Fibroblast of skin of abdomen (primary cell): ENCODE measurements at places on chromosomes 2 and 18.

GRCh38 chr2:215755641-215756345, 257.6 kb downstream of the MREG start:
- peak; percentile 38 for DNase-seq

DNA sequence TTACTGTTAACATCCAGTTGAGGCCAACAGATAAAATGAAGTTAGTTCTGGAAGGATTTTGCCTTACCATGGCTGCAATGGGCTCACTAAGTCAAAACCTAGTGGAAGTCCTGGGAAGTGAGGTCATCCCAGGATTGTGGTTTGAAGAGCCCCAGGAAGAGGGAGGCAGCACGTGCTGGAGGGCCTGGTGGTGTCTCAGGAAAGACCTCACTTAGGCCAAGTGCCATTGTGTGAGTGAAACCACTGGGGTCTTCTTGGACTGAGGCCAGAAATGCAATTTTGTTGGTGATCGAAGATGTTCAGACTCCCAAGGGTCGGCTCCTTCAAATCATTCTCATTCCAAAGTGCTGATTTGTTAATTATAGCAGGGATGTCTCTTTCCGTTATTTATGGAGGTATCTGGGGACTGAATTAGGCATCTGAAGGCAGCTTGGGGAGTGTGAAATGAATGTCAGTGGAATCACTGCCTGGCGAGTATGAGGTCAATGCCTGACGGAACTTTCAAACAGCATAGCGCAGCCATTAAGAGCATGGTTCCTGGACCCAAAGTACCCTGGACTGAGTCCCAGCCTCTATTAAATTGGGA, 60.0 kb downstream of the IL1R2 start:
- DNase-seq = peak; percentile 86

GRCh38 chr2:143807192-143807591, 678.0 kb downstream of the ARHGAP15 start:
- peak; percentile 59 for DNase-seq

- DNase-seq = no peak
Measured at GRCh38 chr2:144459286-144459685, 60.6 kb downstream of the ZEB2 start.

DNA sequence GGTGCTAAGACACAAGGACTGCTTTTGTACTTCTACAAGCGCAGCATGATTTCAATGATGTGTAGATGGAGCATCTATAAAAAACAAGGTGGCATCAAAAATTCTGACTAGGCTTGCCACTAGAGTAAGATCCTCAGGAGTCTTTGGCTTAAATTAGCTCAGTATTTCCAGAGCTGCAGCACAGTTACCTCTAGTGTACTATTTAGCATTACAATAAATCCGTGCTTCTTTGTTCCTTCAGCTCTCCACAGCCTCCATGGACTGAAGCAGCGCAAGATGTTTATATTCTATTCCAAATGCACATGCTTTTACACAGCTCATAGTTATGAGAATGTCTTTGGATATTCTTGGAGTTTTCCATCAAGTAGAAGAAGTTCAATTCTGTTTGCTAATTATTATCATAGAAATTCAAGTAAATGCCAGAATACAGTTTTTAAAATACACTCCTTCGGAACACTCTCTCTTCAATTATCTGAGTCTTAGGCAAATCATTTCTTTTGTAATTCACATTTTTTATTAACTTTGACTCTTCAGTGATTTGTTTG, 1133.0 kb upstream of the LRRTM1 start:
- DNase-seq = no peak

GRCh38 chr2:143355870-143356269, 226.7 kb downstream of the ARHGAP15 start:
- no peak for DNase-seq

DNA sequence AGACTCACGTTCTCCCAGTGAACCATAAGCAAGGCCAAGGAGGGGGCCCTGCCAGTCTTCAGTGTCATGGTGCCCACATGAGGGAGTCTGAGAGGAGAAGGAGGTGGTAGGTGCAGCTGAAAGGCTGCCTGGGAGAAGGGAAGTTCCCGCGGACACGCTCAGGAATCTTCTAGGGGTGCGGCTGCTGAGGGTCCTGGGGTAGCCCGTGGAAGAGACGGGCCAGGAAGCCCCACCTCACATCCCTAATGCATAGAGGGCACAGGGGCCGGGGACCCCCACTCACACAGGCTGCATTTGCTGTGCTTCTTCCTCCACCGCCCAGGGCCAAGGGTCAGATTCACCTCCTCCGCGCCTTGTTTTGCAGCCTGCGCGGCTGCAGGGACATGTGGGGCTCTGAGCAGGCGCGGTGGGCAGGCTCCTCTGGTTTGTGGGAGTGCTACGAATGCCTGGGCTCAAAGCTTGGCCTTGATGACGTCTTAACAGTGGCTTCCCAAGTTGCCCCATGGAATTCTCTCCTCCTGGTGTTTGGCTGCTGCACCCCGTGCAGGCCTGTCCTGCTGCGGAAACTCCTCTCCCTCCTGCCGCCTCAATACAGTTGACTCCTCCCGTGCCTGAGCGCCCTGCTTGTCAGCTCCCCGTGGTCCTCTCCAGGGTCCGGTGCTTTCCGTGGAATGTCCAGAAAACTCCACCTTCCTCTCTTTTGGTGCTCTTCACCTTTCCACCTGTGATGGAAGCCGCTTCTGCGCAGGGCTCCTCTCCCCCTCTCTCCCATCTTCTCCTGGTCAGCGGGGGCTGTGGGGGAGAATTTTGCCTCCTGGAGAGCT, 95.7 kb downstream of the VAPA start:
- no peak for DNase-seq

DNA sequence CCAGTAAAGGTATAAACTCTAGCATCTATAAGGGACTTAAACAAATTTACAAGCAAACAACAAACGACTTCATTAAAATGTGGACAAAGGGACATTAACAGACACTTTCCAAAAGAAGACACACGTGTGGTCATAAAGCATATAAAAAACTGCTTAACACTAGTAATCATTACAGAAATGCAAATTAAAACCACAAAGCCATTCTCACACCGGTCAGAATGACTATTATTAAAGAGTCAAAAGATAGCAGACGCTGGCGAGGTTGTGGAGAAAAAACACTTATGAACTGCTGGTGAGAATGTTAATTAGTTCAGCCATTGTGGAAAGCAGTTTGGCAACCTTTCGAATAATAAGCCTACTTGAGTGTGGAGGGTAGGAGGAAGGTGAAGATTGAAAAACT, 217.1 kb upstream of the DLGAP1 start:
- no peak for DNase-seq

DNA sequence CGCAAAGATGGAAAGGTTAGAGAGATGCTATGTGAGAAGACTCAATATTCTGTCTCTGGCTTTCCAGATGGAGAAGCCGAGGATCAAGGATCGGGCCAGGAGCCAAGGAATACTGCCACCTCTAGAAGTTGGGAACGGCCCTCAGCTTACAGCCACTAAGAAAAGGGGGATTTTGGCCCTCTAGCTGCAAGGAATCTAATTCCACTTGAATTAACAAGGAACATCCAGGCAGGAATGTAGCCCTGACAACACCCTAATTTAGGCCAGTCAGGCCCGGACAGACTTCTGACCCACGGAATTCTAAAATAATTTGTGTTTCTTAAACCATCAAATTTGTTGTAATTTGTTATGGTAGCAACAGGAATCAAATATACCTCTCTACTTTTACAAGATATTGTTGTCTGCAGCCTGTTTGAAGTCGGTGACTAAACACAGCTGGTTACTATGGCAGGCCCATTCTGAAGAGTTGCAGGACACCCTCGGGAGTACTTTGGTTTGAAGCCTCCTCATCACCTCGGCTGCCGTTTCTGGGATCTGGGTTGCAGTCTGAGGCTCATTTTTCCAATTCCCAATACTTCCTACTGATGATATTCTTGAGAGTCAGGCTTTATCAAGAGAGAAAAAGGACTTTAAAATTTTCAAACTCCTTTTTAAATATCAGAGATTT, 1131.2 kb downstream of the TSN start:
- DNase-seq = no peak

DNA sequence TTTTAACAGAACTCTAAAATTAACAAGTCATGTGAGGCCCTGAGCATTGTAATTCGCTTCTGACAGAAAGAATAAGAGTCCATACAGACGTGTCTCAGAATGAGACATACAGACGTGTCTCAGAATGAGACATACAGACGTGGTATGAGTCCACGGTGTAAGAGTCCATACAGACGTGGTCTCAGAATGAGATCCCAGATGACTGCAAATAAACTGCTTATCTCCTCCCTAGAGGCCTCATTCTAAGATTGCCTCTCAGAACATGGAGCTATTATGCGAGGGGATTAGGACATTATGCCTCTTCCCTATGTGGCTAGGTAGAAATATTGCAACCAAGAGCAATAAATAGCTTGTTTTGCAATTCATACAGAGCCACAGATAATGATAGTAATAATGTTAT, 63.9 kb downstream of the NEB start:
- no peak for DNase-seq
